Left ventricle myocardium inferior (tissue), 1 donor: ENCODE measurements at places on chromosomes 5 and 9.

DNA sequence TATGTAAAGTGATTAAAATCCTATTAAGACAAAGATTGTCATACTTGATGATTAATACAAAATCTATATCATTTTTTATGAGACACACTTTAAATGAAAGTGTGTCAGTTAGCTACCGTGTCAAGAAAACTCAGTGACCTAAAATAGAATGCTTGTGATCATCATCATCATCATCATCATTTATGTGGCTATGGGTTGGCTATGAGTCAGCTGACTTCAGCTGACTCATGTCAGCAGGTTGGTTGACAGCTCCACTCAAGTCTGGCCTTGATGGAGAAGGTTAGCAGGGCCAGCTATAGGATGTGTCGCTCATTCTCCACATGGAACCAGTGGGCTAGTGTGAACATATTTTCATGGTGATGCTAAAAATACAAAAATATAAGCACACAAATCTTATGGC is 43.8 kb upstream of the ZNF300 start:
- DNase-seq: no peak

DNA sequence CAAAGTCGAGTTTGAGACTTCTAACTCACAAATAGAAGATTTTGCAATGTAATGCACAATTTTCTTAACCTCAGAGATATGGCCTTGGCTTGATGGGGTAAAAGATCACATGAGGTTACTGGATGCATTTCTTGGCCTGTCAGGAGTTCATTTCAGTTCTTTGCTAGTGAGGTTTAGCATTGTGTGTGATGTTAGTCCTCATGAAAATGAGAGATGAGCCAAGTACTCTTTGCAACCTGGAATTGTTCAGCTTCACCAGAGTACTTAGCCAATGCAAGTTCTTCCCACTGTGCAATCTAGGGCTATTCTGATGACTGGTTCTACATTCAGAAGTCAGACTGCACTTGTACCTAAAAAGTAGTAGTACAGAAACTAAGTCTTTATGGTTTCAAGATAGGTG is 24.9 kb downstream of the GNAQ start:
- no peak for DNase-seq

- DNase-seq: no peak
Observed at GRCh38 chr9:127154003-127154389, 31.6 kb upstream of the ANGPTL2 start.

- DNase-seq: no peak
Observed at GRCh38 chr9:132894346-132894745, 15.6 kb downstream of the SPACA9 start.

GRCh38 chr5:84301535-84301934 is 83.1 kb downstream of the EDIL3 start:
- DNase-seq: no peak

- no peak for DNase-seq
Observed at GRCh38 chr5:2901096-2901495, 149.6 kb upstream of the IRX2 start.

- DNase-seq: no peak
Observed at GRCh38 chr9:7778851-7779600, 20.6 kb downstream of the DMAC1 start.

- DNase-seq: no peak
Observed at GRCh38 chr9:79674052-79674777, 102.5 kb downstream of the TLE4 start.

DNA sequence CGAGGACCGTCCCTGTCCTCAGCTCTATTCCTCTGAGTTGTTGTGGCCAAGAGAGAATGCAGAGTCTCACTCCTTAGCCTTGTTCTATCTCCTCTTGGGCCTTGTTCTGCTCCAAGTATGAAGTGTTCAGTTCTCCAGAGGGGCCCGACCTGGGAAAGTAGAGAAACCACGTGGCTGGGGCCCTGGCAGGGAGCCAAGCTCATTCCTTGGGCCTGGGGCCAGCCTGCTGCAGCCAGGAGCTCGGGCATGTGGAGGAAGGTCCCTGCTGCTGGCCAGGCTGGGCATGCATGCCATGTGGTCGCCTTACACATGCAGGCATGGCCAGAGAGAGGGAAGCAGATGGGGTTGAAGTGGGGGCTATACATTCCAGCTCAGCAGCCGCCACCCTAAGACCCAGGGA is 60.7 kb downstream of the COL27A1 start:
- DNase-seq: peak; percentile 65

GRCh38 chr9:122213102-122213588 is 15.6 kb downstream of the LHX6 start:
- no peak for DNase-seq

- peak; percentile 38 for DNase-seq
Observed at GRCh38 chr9:129406278-129407225, 214.3 kb downstream of the C9orf50 start.

DNA sequence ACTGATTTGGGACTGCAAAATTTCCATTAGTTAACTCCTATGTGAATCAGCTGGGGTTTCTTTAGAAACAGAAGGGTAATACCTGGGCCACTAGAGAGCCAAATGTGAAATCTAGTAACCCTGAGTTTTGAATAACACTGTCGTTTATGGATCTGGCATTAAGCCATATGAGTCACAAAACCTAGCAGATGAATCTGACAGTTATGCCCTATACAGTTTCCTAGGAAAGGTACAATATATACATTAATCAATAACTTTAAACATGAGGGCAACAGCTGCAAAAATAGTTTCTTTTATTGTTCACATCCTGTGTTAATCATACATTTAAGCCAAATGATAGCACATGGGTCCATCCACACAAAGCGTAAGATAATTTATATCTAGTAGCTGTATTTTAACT is 56.9 kb downstream of the PAM start:
- no peak for DNase-seq

- no peak for DNase-seq
Observed at GRCh38 chr5:39396843-39397242, 27.9 kb downstream of the DAB2 start.

GRCh38 chr9:34405719-34406118 is 29.0 kb upstream of the MYORG start:
- no peak for DNase-seq

- DNase-seq: no peak
Observed at GRCh38 chr9:99809586-99810319, 11.9 kb upstream of the NR4A3 start.

GRCh38 chr9:125987420-125987819 is 240.2 kb downstream of the PBX3 start:
- no peak for DNase-seq

- DNase-seq: peak; percentile 81
Observed at GRCh38 chr5:150619359-150620230, 20.9 kb upstream of the SYNPO start.

DNA sequence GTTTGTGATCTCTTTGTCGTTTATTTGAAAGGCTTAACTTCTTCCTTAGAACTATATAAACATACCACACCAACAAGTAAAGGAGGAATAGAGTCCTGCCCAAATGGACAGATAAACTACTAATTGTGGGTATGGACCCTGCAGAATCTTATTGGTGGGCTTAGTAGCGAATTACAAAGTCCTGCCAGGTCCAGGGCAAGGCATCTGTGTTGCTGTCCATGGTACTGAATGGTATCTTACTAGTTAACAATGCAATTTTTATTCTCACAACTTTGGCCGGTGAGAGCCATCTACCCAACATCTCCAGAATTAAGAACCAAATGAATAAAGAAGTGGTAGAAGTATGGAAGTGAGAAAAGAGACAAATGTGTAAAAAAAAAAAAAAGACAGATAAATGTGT is 1782.4 kb upstream of the WWC1 start:
- DNase-seq: no peak

- DNase-seq: no peak
Observed at GRCh38 chr5:180568914-180569313, 22.4 kb downstream of the SCGB3A1 start.
